Kidney glomerular epithelial cell (primary cell): ENCODE measurements at places on chromosomes 1 and 21.

DNA sequence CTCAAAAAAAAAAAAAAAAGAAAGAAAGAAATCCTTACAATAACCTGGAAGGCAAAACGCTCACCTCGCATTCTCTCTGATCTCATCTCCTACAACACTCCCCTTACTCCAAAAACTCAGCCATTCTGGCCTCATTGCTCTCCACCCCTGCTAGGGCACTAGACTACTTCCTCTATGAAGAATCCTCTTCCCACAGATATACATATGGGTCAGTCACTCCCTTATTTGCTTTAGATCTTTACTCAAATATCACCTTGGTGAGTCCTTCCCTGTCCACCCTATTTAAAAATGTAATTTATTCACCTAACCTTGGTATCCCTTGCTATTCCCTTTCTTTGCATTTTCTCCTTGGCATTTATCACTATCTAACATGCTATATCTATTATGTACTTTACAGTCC, 24.6 kb upstream of the KIF1B start:
- no peak for DNase-seq

DNA sequence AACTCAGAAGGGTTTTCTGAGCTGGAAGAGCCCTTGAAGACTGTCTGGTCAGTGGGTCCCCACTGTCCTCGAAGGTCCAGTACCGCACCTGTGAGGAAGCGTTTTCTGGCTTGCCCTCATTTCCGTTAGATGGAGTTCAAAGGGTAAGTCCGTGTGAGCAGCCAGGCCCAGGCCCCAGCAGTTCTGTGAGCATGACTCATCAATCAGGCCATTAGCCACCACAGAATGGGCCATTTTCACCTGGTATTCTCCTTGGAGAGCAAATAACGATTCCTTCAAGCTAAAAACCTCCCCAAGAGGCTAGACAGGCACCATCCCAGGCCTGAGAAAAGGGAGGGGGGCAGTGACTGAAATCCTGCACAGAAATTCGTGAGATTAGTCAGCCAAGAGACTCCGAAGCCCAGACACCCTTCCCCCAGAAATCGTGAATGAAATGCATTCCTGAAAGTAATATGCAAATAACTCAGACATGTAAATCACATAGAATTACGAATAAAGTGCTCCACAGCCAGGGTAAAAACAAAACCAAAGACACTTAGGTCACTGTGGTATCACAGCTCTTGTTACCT, 66.0 kb downstream of the BCAR3 start:
- DNase-seq = no peak

GRCh38 chr1:68112835-68113243, 62.4 kb upstream of the DIRAS3 start:
- no peak for DNase-seq

DNA sequence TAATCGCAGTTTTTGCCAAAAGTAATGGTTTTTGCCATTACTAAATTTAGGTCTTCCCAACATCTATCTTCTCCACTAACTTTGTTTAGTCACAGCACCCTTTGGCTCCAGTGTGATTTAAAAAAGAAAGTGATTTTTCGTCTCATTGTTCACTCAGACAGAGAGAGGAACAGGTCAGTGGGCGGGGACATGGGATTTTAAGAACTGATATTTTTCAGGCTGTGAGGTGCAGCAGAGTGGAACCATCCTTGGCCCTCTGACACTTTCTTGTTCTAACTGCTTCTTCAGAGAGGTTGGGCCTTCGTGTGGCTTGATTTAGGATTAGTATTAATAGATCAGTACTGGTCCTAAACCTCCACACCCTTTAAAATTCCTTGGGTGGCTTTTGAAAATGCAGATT, 38.8 kb downstream of the CASQ2 start:
- no peak for DNase-seq

GRCh38 chr1:47914218-47914938, 82.8 kb downstream of the TRABD2B start:
- DNase-seq = peak; percentile 24

DNA sequence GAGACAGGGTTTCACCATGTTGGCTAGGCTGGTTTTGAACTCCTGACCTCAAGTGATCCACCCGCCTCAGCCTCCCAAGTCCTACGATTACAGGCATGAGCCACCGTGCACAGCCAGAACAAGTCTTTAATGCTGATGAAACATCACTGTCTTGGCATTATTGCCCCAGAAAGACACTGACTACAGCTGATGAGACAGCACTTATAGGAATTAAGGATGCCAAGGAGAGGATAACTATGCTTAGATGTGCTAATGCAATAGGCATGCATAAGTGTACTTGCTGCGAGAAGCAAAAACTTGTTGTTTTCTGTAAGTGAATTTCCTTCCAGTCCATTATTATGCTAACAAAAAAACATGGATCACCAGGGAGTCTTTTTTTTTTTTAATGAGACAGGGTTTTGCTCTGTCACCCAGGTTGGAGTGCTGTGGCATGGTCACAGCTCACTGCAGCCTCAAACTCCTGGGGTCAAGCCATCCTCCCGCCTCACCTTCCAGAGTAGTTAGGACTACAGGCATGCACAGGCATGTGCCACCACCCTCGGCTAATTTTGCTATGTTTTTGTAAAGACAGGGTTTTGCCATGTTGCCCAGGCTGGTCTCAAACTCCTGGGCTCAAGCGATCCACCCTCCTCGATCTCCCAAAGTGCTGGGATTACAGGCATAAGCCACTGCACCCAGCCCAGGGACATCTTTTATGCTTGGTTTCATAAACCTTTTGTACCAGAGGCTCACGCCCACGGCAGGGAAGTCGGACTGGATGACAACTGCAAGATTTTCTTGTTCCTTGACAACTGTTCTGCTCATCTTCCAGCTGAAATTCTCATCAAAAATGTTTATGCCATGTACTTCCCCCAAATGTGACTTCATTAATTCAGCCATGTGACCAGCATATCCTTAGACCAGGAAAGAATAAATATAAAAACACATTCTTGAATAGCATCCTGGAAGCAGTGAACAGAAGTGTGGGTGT, 23.1 kb downstream of the RHEX start:
- no peak for DNase-seq

DNA sequence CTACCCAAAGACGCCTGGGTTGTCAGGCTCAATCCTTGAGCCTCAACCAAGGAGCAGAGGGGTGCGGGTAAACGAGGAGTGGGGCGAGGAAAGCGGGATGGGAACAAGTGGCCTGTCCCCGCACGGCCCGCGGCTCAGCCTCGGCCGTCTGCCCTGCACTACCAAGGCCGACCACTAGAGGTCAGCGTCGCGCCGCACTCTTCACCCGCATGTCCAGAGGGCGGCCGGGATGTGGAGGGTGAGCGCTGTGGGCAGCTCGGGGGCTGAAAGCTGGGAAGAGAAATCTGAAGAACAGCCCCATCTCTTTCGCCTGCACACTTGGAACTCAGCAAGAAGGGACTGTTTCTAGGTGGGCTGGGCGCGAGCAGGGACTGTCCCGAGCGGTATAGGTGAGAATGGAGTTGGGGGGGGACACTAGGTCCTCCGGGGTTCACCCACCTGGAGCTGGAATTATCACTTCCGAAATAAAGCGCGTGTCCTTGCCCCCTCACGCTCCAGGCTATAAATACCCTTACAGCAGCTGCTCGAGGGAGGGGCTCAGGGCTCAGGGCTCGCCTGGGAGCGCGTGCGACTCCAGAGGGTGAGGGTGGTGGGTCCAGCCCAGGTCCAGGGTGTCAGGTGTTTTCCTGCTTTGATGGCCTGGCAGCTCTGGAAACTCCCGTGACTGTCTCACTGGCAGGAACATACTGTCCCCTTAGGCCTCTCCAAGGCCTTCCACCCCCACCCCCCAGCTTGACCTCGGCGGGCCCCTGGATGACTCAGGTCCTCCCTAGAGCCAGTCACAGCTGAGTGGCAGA, 9.8 kb downstream of the SLC30A2 start:
- peak; percentile 69 for DNase-seq
